Endothelial cell of umbilical vein (primary cell): ENCODE measurements at places on chromosomes 4 and X. TPM values are rescaled to one million over a fixed set of nuclear protein-coding genes. Genes with fewer than 3 reads are reported as not detected.

PRIMPOL gene
- 3.6 and 5.9 TPM in 2 replicates for polyA plus RNA-seq

DNA sequence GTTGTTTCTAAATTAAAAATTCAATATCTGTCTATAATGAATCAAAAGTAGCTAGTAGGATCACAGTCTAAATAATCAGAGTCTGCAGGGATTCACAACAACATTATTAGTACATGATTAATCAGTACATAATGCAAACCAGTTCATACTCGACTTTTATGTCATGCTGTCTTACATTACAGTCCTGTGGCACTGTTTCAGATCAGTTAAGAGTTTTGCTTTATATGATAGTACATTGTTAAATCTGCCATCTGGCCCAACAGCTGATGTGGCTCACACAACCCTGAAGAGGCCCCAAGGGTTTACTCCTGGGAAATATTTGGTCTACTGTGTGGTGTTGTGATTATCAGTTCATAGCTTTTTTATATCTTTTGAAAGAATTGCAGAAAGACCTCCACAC, 247.1 kb upstream of the ETNPPL start:
- no peak for DNase-seq

RENBP gene
- 16.0 and 16.2 TPM in 2 replicates for polyA plus RNA-seq

DNA sequence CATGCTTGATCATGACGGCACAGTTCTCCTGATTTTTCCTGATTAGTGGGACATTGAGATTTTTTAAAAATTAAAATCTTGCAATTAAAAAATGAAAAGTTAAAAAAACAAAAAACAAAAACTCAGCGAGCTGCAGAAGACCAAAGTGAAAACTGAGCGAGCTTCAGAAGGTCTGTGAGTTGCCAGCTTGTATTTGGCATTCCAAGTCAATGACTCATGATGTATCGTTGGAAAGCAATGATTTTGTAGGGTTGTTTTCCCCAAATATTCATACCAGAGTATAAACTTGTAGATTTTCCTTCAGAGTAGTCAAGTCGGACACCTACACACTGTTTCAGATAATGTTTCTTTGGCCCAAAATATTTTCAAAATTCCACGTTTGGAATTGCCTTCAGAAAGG, 76.9 kb downstream of the LRRC66 start:
- no peak for DNase-seq

DNA sequence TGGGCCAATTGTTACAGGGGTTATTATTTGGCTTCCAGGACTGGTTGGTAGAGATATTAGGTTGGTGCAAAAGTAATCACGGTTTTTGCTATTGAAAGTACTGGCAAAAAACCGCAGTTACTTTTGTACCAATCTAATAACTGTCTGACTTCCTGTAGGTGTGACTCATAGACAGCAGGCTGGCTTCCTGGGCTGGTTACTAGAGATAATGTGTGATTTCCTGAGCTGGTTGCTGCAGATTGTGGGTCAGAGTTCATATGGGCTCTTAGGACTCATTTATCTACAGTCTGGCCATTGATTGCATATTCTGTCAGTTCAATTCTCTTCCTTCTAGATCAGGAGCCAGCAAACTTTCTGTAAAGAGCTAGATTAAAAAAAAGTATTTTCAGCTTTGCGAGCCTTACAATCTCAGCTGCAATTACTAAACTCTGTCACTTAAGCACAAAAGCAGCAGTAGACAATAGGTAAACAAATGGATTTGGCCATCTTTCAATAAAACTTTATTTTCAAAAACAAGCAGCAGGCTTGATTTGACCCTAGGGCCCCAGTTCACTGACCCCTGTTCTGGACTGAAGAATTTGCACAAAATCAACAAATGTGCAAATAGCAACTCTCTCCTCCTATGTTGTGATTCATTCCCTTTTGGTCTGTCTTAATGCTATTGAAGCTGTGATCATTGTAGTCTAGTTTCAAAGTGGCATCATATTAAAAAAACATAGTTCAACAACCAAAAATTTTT, 50.8 kb upstream of the BOD1L1 start:
- DNase-seq: peak; percentile 3

GRCh38 chr4:11436673-11437072, 8.0 kb upstream of the HS3ST1 start:
- DNase-seq: no peak

DNA sequence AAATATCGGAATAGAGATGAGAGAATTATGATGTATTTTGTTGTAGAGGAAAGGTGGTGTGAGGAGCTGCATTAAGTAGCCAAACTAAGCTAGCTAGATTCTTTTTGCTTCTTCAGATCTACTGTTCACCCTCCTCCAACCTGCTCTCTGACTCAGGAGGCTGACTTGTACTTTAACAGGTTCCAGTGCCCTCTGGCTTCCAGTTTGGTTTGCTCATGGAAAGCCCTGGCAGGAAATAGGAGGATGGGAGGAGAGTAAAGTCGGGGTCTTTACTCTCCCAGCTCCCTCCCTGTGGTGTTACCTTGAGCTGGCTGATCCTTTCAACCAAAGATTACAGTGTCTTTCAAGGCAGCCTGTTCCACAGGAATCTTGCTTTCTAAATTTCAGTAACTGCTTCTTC, 277.0 kb upstream of the EDA2R start:
- no peak for DNase-seq

GRCh38 chrX:45208121-45208856, 7.6 kb upstream of the DIPK2B start:
- DNase-seq: peak; percentile 28

JAKMIP1 gene
- polyA plus RNA-seq: not detected in 2 replicates

CLRN2 gene
- not detected in 2 replicates for polyA plus RNA-seq

PLAC8 gene
- 4.1 and 4.9 TPM in 2 replicates for polyA plus RNA-seq

OCRL gene
- 14.2 and 14.6 TPM in 2 replicates for polyA plus RNA-seq

GPC3 gene
- polyA plus RNA-seq: not detected in 2 replicates

NDST3 gene
- polyA plus RNA-seq: 0.04 and 0.05 TPM in 2 replicates

SSX2 gene
- polyA plus RNA-seq: not detected in 2 replicates

GRCh38 chr4:90165883-90166282, 38.7 kb downstream of the CCSER1 start:
- no peak for DNase-seq

TRIM60 gene
- not detected in 2 replicates for polyA plus RNA-seq

DNA sequence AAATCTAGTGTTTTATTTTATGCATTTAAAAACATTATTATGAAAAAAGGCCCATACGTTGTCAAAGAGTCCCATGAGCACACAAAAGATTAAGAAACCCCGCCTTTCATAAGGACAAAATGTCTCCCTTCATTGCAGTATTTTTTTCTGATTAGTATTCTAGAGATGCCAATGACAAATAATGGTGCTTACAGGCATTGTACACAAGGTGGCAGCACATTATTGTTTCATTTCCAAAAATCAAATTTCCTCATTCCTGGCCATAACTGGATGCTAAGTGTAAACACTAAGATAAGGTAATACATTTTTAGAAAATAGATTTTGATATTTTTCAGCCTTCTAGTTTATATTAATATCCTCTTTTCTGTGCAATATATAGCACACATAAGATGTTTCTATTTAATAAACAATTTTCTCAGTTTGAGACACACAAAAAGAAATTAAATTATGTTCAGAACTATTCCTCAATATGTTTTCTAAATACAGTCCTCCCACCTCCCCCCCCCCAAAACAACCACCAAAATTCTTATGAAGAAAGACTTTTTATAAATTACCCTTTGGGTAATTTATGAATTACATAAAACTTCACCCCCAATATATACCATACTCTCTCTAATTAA, 47.7 kb downstream of the TIGD2 start:
- DNase-seq: peak; percentile 77

GRCh38 chr4:143700046-143700415, 444 bp downstream of the FREM3 start:
- peak; percentile 19 for DNase-seq

DNA sequence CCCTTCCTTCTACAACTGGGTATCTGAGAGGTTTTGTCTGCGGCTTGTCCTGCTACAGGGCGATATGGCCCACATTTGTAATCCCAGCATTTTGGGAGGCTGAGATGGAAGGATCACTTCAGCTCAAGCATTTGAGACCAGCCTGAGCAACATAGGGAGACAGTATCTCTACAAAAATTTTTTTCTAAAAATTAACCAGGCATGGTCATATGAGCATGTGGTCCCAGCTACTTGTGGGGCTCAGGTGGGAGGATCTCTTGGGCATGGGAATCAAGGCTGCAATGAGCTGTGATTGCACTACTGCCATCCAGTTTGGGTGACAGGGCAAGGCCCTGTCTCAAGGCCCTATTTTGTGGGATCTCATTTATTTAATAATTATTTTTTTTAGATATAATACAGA, 420.6 kb upstream of the PABPC4L start:
- DNase-seq: peak; percentile 5

CD99L2 gene
- 43.4 and 48.4 TPM in 2 replicates for polyA plus RNA-seq

DNA sequence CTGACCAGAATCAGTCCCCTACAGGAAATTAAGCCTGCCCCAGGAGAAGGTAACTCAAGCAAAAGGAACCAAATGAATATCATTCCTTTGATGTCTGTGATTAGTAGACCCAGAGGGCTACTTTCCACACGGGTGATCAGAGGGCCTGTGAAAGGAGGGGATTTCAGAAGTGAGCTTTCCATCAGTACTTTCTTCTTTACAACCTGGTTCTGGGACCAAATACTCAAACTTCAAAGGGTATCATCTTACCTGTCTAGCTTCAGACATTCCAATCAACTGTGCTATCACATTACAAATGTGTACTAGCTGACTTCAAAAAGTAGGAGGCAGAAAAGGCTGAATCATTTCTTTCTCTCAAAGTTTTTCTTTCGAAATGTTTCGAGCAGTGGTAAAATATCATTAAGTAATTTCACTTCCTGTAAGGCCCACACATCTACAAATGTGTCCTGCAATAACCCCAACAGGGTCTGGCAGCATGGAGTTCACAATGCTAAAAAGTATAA, 23.9 kb downstream of the ACSL4 start:
- DNase-seq: peak; percentile 6

DNA sequence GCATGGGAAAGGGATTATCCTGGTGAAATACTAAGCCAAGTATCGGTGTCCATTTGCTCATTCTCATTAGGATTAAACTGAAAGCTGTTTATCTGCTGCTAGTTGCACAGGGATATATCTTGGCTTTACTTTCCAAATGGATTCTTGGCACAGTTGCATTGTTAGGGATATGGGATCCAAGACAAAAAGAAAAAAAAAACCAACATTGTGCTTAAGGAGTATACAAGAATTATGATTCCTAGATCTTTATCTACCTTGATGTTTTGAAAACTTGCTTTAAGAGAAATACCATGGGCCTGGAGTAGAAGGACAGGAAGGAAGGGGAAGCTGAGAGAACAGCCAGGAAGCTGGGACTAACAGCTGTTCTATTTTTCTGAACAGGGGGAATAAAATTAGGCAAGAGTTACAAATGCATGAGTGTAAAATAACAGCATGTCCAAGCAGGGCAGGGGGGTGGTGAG, 107.6 kb downstream of the ATXN3L start:
- peak; percentile 82 for DNase-seq

DNA sequence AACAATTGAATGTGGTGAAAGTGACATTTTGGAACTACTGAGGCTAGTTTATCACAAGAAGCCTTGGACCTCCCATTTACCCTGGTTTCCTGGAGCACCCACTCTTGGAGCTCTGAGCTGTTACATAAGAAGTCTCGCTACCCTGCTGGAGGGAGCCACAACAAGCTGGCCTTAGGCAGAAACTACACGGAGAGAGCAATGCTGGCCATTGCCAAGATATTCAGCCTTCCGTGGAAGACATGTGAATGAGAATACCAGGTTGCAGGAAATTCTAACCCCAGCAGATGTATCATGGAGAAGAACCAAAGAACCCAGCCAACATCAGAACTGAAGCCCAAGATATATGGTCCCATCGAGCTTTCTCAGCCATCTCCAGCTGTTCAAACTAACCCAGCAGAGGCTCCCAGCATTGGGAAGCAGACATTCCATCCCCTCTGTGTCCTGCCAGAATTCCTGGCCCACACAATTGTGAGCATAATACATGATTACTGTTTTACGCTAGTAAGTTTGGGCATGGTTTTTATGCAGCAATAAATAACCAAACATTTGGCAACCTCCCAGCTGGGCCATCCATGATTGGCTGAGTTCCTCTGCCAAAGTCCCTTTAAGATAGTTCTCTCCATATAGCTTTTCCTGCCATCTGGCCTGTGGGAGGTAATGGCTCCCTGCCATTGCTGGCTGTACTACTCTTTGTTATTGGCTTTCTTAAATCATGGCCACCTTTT, 17.9 kb upstream of the PDE5A start:
- no peak for DNase-seq

BLTP1 gene
- 12.8 and 14.7 TPM in 2 replicates for polyA plus RNA-seq

SAGE1 gene
- not detected in 2 replicates for polyA plus RNA-seq

DNA sequence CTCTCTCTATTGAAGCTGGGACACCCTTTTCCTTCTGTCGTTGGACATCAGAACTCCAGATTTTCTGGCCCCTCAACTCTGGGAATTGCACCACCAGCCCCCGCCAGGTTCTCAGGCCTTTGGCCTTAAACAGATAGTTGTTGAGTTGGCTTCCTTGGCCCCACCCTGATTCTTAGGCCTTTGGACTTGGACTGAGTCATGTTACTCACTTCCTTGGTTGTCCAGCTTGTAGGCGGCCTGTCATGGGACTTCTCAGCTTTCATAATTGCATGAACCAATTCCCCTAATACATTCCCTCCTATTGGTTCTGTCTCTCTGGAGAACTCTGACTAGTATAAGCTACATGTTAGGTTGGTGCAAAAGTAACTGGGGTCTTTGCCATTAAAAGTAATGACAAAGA, 195.7 kb downstream of the GPAT3 start:
- no peak for DNase-seq

- DNase-seq: no peak
Observed at GRCh38 chr4:2075987-2076907, 17.1 kb downstream of the NAT8L start.

- DNase-seq: no peak
Observed at GRCh38 chr4:166895771-166896170, 338.5 kb downstream of the SPOCK3 start.

RS1 gene
- not detected in 2 replicates for polyA plus RNA-seq

PRRG1 gene
- 46.3 TPM in 2 replicates for polyA plus RNA-seq

ETDA gene
- not detected in 2 replicates for polyA plus RNA-seq

DNA sequence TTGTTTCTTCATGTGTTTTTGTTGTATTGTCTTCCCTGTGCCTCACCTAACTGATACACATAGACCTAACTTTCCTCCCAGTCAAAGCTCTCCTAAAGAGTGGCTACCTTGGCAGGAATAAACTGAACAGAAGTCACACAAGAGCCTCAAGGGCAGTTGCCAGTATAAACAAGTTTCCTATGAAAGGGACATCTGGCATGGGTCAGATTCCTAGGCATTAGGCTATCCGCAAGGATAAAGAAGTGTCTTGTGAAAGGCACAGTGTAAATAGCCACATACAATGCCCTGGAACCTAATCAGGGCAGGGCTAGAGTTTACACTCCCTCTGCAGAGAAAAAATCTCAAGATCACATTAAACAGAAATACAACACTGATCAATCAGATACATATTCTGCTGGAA, 220.8 kb downstream of the SPANXN3 start:
- no peak for DNase-seq

GRCh38 chr4:135185256-135185655, 983.7 kb upstream of the PABPC4L start:
- no peak for DNase-seq

- DNase-seq: no peak
Observed at GRCh38 chr4:149110481-149110880, 668.3 kb upstream of the NR3C2 start.

IBSP gene
- polyA plus RNA-seq: not detected in 2 replicates
